ENCODE measurements at places on chromosomes 13 and 19.

- DNase-seq, result no peak
Measured at GRCh38 chr19:43467730-43468129, 2.3 kb upstream of the LYPD3 start.

- no peak for DNase-seq
Measured at GRCh38 chr19:49773663-49774350, 7.0 kb downstream of the AP2A1 start.

DNA sequence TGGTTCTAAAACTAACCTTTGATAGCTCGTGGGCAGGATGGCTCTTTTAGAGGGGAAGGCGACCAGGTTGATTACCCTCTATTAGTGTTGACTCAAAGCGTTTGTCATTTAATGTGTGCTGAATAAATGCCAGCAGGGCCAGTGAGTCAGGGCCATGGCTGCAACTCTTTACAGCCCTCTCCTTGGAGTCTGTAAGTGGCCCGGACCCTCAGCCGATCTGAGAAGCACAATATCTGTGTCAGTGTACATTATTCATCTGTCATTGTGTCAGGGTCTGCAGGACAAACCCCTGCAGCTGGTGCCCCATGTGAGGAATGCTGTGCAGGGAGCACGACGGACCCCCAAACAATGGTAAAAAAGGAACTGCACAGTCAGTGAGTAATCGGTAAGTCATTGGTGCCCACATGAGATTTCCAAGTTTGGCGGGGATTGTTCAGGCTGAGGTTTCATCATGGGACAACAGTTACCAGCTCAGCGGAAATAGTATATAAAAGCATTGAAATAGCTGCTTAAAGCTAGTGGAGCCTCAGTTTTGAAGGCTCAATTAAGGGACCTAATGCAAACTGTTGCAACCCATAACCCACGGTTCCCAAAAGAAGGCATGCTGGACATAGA, 139.1 kb downstream of the ZNF675 start:
- DNase-seq, result no peak

DNA sequence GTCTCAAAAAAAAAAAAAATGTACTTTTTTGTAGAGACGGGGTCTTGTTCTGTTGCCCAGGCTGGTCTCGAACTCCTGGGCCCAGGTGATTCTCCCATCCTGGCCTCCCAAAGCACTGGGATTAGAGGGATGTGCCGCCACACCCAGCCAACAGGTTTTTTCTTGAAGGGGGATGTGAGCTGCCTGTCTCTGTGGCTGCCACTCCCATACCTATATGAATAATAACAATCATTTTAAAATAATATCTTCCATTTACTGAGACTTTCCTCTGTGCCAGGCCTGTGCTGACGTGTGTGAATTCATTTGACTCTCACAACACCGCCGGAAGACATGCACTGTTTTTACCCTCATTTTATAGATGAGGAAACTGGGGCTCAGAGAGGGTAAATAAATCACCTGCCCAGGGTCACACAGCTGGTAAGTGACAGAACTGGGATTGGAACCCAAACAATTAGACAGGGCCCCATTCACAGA, 7.2 kb upstream of the BCL3 start:
- DNase-seq, result no peak

GRCh38 chr13:94115054-94115453, 364.4 kb downstream of the DCT start:
- no peak for DNase-seq

DNA sequence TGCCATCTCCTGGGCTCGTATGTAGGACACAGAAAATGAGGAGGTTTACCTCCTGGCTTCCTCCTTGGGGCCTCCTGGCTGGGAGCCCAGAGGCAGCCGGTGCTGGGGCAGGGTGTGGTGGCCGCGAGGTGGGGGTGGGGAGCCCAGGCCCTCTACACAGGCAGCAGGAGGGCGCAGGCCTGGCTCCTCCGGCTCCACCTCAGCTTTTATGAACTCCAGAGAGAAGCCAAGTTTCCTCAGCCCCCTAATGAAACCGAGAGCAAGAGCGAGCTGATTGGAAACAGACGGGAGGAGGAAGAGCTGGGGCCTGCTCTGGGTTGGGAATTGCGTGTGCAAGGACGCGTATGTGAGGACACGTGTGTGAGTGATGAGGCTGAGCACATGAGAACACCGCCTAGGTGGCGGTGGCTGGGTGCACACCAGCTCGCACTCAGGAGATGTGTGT, 23.1 kb downstream of the LYL1 start:
- DNase-seq, result peak; percentile 86

DNA sequence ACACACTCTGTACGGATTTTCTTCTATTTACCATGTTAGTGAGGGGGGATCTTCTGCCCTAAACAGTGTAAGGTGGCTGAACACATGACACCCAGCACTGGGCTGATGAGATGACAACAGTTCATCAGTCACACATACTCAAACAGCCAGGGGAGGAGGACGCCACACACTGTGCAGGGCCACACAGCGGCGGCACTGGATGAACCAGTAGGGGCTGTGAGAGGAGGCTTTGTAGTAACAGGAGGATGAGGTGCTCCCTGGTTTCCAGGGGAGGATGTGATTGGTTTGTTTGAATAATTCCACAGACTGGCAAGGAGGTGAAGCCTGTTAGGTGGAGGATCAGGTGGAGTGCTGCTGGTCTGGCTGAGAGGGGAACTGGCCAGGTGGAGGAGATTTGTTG, 16.3 kb upstream of the GTF3A start:
- DNase-seq, result no peak

DNA sequence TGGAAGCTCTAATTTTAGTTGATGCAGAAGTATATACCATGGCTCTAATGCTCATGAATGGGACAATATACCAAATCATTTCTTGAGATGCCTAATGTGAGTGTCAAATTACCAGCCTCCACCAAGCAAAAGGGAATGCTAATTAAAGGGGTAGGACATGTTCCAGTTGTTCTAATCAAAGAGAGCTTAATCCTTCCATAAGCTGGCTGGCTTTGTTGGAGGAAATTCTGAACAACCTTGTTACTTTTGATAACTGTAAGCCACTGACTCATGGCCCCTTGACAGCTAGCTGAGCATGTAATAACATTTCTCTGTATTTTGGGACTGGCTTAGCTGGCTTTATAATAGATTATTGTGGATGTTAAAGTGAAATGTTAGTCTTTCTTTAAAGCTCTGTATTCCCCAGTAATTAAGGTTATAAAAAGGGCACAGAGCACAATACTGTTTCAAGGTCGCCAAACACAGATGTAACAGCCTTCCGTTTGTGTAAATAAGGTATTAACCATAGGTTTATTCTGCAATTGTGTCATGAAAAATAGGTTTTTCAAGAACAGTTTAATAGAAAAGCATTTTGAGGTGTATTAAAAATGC, 1194.0 kb downstream of the PCDH9 start:
- no peak for DNase-seq

DNA sequence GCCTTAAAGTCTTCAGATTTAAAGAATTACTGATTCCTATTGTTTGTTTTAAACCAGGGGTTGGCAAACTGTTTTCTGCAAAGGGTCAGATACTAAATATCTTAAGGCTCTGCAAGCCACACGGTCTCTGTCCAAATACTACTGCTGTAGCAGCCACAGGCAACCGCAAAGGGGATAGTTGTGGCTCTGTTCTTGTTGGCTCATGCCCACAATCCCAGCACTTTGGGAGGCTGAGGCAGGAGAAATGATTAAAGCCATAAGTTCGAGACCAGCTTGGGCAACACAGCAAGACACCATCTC, 22.4 kb downstream of the RANBP3 start:
- DNase-seq, result no peak

- DNase-seq, result no peak
Measured at GRCh38 chr13:26457212-26457611, 100.3 kb upstream of the WASF3 start.

GRCh38 chr19:869245-870177, 10.0 kb downstream of the CFD start:
- DNase-seq, result peak; percentile 72

DNA sequence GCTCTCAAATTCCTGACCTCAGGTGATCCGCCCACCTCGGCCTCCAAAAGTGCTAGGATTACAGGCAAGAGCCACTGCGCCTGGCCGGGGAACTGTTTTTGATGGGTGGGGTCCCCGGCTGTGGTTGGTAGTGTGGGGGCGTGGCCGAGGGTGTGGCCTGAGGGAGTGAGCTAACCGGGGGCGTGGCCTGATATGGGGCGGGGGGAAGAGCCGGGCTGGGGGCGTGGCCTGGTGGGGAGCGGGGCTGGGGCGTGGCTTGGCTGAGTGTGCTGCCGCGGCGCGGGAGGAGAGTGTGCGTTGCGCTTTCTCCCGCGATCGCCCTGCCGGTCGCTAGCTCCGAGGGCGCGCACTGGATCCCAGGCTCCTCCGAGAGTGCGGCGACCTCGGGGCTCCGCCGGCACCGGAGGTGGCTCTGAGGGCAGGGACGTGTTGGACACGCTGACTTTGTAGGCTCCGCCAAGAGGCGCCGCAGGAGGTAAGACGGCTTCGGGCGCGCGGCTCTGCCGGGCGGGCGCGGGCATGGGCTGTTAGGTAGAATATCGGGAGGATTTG, at the start of gene SPATA13:
Gene SPATA13 (plus strand): TSS at position 263 of the 552 bp plus-strand sequence. CDS start 62,210 bp downstream, outside the sequence.
- DNase-seq, result peak; percentile 94

DNA sequence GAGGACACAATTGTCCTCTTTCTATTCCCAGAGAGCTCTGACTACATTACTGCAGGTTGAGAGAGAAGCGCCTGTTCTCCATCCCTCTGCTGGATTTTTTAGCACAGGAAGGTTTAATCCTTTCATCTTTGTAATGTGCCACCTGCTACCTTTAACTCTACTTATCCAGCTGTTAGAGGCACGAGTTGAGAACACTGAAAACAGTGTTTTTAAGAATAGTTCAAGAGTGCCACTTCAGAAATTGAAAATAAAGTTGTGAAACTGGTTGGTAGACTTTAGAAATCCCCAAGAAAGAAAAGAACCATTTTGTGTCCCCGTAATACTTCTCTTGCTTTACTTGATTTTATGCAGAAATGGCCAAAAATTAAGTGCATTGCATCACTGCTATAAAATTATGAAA, 20.6 kb downstream of the FREM2 start:
- DNase-seq, result no peak

GRCh38 chr13:112103961-112104880, 37.3 kb downstream of the SOX1 start:
- peak; percentile 67 for DNase-seq

GRCh38 chr19:13747098-13747453, 17.2 kb upstream of the MRI1 start:
- DNase-seq, result no peak

GRCh38 chr13:32589471-32589870, 3.2 kb downstream of the PDS5B start:
- DNase-seq, result no peak

DNA sequence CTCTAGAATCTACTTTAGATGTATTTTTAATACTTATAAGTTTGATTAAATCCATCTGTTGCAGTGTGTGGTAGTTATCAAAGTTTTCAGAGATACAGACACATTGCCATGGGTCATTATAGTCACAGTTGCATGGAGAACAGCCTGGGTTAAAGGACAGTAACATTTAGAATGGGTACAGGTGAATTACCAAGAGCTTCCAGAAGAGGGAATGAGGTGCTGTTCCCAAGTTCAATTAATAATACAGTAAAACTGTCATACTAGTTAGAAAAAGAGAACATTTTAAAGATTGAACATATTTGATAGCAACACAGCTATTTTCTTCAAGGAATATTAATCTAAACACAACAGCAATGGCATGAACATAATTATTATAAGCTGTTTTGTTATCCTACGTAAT, 322.6 kb upstream of the SLC10A2 start:
- DNase-seq, result no peak

- DNase-seq, result no peak
Measured at GRCh38 chr19:50647879-50648615, 1.2 kb upstream of the C19orf81 start.

- peak; percentile 10 for DNase-seq
Measured at GRCh38 chr13:112193463-112194166, 126.7 kb downstream of the SOX1 start.

GRCh38 chr19:17932485-17933338, at the start of gene CCDC124:
TSS of gene CCDC124 (plus strand) at chr19:17933015. CDS start at chr19:17936421, 3,406 bp downstream.
- peak; percentile 94 for DNase-seq

DNA sequence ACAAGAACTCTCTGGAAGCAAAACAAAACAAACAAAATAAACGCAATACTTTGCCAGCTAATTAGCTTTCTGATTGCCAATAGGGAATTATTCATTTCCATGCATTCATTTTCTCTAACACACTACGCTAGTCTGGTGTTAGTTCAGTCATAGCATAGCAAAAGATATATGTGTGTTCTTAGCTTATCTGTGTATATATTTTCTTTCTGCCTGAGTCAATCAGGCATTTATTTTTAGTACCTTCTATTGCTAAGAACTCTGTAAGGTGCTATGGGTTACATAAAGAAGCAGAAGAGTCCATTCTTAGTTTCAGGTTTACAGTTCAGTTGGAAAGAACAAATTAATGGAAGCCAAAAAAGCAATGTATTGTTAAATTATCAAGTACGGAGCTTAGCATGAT, 490.9 kb downstream of the KLF5 start:
- no peak for DNase-seq

- no peak for DNase-seq
Measured at GRCh38 chr13:113882716-113883115, 18.8 kb upstream of the GAS6 start.

GRCh38 chr13:42272804-42273175, 838 bp downstream of the AKAP11 start:
- no peak for DNase-seq

- no peak for DNase-seq
Measured at GRCh38 chr13:113283904-113284303, 13.1 kb upstream of the LAMP1 start.

- DNase-seq, result no peak
Measured at GRCh38 chr19:13984875-13985741, 21.0 kb downstream of the RFX1 start.

DNA sequence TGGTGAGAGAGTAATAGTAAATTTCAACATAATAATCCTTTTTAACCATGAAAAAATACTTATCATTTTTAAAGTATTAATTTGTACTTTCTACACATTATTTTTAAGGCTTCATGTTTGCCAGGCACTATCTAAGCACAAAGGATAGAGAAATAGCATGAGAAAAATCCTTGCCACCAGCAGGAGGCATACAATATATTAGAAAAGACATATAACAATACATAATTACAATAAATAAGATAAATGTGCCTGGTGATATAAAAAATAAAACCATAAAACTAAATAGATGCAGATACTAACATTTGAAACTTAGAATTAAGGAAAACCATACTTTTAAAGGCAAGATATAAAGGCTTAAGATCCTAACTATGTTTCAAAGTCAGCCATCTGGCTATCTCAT, 1256.4 kb downstream of the DIAPH3 start:
- DNase-seq, result no peak
